Cerebellar nuclear complex (tissue), 1 donor: ENCODE measurements at places on chromosomes 6 and 20.

DNA sequence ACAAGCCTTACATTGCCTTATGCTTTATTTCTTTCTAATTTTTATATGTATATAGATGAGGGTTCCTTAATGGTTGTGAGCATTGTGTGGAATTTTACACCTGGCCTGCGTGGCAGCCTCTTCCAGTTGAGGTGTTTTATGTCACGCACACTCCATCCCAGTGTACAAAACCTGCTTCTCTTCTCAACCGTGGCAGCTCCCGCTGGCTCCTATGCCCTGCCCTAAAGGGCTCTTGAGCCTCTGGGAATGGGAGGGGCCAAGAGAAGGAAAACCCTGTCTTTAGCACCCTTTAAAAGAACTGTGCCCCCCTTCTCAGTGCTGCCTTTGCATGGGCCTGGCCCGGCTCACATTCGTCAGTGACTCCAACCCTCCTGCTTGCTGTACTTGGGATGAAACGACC lies 4.3 kb upstream of the DNAJC5 start:
- DNase-seq: no peak

DNA sequence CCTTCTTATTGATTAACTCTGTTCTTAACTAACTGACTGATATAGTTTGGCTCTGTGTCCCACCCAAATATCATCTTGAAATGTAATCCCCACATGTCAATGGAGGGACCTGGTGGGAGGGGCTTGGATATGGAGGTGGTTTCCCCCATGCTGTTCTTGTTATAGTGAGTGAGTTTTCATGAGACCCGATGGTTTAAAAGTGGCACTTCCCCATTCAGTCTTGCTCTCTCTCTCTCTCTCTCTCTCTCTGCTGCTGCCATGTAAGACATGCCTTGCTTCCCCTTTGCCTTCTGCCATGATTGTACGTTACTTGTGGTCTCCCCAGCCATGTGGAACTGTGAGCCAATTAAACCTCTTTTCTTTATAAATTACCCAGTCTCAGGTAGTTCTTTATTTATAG lies 81.8 kb upstream of the SPACA1 start:
- no peak for DNase-seq

DNA sequence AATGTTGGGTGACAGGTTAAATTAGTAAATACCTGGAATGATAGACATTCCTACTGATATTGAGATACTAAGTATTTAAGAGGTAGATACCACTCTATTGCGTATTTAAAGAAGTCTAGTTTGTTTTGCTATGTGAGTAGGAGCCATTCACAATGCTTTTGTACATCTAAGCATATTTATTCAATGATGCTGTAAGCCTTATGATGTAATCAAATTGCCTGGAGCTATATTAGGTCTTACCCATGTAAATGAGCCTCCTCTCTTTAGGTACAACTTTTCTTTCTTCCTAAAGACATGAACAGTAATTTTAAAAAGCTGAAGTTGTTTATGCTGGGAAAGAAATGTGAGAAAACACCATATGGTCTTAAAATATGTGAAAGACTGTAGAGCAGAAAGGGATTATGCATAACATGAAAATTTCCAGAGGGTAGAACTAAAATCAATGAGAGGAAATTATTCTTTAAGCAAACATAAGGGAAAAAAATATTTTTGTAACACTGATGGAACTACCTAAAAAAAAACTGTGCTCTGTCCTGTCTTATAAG lies 526.7 kb downstream of the EPHA7 start:
- DNase-seq: no peak

DNA sequence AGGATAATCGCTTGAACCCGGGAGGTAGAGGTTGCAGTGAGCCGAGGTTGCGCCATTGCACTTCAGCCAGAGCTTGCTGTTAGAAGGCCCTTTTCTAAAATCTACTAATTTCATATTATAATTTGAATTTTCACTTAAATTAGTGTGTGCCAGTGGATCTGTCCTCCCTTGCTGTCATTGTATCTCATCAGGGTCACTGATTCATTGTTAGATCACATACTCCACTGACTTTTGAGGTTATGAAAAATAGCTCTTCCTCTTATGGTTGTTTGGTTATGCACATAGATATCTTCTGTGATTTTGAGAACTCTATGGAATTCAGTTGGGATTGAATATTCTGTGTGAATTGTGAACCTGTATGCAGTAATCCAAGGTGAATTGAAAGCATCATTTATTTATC lies 53.1 kb upstream of the TULP4 start:
- DNase-seq: no peak
